ENCODE measurements at places on chromosomes 6 and 20.
A peak's percentile ranks its signal among the peaks of the same experiment; 100 is the strongest.

GRCh38 chr20:50138479-50139393 lies 14.8 kb downstream of the PEDS1 start:
- no peak for DNase-seq

GRCh38 chr6:52271852-52272460 lies 12.6 kb downstream of the MCM3 start:
- no peak for DNase-seq

GRCh38 chr6:110216140-110216539 lies 35.9 kb downstream of the CDC40 start:
- DNase-seq = no peak

DNA sequence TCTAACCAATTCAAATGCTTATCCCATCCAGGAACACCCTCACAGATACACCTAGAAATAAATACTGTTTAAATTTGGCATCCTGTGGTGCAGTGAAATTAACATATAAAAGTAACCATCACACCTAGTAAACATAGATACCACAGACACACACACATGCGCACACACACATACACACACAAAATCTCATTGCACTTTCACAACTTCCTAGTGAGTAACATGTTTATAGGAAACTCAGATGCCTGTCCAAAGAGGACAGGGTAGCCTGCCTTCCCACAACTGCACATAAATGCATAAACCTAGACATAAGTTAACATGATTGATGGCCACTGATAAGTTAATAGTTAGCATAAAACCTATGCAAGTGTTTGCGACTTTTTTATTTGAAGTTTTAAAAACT lies 56.8 kb downstream of the LRRC1 start:
- DNase-seq = no peak

- DNase-seq = no peak
These were observed 2.1 kb upstream of the CLPSL2 start for GRCh38 chr6:35774116-35774794.

- no peak for DNase-seq
These were observed 36.4 kb upstream of the PMEPA1 start for GRCh38 chr20:57746201-57746600.

DNA sequence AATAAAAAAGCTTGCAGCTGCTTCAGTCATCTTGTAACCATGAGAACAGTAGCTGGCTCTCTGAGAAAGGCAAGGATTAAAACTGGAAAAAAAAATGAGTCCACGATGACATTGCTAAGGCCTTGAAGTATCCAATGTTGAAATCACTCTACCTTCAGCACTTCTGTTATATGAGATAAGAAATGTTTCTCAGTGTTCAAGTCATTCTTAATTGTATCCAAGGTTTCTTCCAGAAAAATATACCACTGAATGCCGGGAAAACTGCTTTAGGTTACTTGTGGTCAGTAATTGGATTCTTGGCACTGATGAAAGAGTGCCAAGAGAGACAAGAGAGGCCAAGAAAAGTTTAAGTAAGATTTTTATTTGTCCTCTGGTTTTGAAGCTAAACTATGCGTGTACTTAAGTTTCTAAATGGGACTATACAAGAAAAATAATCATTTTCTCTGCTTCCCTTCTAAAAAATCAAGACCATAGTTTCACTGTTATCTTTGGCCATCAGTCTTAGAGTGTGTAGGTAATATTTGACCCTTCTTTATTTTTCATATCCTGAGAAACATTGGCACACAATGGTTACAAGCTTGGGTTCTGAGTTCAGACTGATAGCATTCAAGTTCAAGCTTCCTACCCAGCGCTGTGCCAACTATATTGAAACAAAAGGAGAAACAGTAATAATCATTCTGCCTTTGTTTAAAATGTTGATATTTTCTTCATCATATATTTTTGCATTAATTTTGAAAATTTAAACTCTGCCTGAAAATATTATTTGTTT lies 84.6 kb downstream of the TRDN start:
- no peak for DNase-seq

DNA sequence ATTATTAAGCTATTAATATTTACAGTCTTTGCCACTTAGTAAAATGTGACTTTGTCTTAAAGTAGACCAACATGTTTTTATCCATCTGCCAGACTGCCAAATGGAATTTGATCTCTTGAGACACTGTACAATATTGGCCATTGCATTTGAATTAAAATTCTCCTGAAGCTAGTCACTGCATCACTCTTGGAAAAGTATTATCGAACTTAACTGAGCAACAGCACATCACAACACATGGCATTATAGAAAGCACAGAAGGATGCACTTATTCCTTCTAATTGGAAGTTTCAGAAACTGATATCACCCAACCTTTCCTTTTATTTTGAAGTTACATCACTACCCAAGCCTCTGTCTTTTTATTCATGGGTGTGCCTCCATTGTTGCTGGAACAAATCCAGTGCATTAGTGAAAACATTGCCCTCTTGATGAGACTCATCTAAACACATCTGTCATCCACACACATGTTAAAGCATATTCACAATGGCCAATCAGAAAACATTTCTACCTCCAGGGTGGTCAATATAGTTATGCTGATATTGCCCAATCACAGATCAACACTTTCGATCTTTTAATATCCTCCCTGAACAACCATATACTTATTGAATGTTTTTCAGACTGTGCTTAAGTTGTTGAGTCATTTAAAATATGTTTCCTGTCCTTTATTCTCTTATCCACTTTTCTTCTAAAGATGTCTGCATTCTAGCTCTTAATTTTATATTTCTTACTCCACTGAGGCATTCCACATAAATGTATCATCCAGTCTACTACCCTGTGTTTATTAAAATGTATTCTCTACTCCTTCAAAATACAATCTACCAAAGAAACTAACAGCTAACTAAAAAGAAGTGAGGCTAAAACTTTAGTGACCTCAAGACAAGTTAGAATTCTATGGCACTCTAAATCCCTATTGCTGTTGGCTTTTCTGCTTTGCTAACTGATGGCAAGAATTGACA lies 535.0 kb downstream of the RFPL4B start:
- no peak for DNase-seq

GRCh38 chr6:85424981-85425380 lies 24.9 kb upstream of the NT5E start:
- DNase-seq = no peak

GRCh38 chr6:41428996-41429421 lies 93.6 kb downstream of the NCR2 start:
- peak; percentile 36 for DNase-seq

- no peak for DNase-seq
These were observed 9.8 kb upstream of the DEF6 start for GRCh38 chr6:35287671-35288396.

- DNase-seq = no peak
These were observed 100.0 kb downstream of the ATG5 start for GRCh38 chr6:106225581-106225980.

All from activated naive CD4-positive, alpha-beta T cell treated with anti-CD3 and anti-CD28 coated beads, Interleukin-2, amount 50 U/mL, for 72 hours (primary cell).